Fibroblast of villous mesenchyme (primary cell): ENCODE measurements at places on chromosomes 1 and 21. TPM values are rescaled to one million over a fixed set of nuclear protein-coding genes. Genes with fewer than 3 reads are reported as not detected.

GRCh38 chr1:8974551-8974950 lies 28.9 kb downstream of the CA6 start:
- no peak for DNase-seq

- DNase-seq = no peak
Observed at GRCh38 chr1:47757226-47757975, 239.8 kb downstream of the TRABD2B start.

GRCh38 chr1:27149762-27150113 lies 5.2 kb downstream of the SLC9A1 start:
- no peak for DNase-seq

GRCh38 chr1:172431721-172432192 lies 11.3 kb downstream of the C1orf105 start:
- no peak for DNase-seq

GRCh38 chr1:17215545-17215890 lies 10.6 kb downstream of the PADI1 start:
- DNase-seq = no peak

DNA sequence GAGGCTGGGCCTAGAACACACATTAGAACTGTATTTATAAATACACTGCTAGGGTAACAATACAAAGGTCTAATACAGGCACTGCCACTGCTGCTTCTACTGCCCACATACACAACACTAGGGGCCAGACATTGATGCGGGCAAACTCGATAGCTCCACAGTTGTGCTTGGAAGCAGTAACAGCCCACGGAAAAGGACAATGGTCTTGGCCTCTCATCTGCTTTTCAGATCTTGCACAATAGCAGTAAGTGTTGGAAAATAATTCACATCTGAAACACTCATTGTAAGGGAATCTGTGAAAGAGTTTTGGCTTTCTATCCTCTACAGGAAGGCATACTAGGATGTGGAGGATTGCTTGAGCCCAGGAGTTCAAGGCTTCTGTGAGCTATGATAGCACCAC lies 6.9 kb upstream of the SPOCD1 start:
- DNase-seq = no peak

DNA sequence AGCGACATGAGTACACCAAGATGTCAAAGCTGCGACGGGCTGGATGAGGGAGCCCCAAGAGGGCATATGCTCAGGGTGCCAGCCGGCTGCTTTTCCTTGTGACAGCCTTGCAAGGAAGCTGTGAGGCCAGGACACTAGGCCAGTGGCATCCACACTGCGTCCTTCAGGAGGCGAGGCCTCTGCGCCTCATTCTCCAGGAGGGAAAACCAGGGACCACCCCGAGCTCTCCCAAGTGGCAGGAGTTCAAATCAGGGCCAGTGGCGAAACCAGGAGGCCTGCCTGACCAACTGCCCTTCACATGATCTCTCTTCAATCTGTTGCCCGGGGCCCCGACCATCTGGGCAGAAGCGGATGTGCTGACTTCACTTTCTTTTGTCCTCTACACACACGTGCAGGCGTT lies 8.2 kb downstream of the MUL1 start:
- DNase-seq = no peak

GRCh38 chr1:233025567-233025966 lies 75.2 kb downstream of the NTPCR start:
- DNase-seq = no peak

DNA sequence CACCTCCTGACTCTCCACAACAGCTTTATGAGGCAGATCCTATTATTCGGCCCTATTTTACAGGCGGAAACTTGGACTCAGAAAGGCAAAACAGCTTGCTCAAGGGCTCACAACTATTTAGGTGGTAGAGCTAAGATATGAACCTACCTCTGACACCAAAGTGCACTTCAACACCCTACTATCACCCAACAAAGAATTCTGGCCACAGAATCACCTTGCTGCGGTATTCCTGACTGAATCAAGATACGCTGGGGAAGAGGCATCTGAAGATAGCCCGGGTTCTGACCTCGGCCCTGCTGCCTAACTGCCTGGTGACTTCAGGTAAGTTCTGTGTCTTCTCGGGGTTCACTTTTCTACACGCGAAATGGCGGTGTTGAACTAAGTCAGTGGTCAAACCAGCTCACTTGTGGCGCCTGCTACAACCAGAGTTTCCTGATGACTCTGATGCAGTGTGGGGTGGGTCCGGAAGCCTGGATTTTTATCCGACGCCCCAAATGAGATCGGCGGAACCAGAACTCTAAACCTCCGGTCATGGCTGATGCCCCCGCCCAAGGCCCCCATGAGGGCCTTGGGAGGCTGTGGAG lies 608 bp downstream of the PEF1 start:
- DNase-seq = no peak

The SGIP1 gene
- total RNA-seq = 98.9 and 180 TPM in 2 replicates

The LCA5L gene
- 0.86 and 0.97 TPM in 2 replicates for total RNA-seq

The CFAP74 gene
- not detected in 2 replicates for total RNA-seq
